Aortic smooth muscle cell (primary cell): ENCODE measurements at places on chromosomes 12 and 14. TPM values are rescaled to one million over a fixed set of nuclear protein-coding genes. Genes with fewer than 3 reads are reported as not detected.

Gene TAS2R8
- not detected in 2 replicates for total RNA-seq

Gene CLMN
- under 0.01 and 0.12 TPM in 2 replicates for total RNA-seq

Gene DAO
- total RNA-seq: not detected in 2 replicates

Gene COL2A1
- not detected in 2 replicates for total RNA-seq

Gene RASSF3
- total RNA-seq: 31.3 and 42.3 TPM in 2 replicates

Gene LRRC10
- total RNA-seq: not detected in 2 replicates

Gene NFE2
- total RNA-seq: not detected in 2 replicates

Gene KCNC2
- total RNA-seq: not detected in 2 replicates

Gene MYF5
- total RNA-seq: not detected in 2 replicates
